ENCODE measurements at places on chromosomes 16 and 17.

GRCh38 chr17:11997972-11998233, 628 bp upstream of the ZNF18 start:
- no peak for DNase-seq

DNA sequence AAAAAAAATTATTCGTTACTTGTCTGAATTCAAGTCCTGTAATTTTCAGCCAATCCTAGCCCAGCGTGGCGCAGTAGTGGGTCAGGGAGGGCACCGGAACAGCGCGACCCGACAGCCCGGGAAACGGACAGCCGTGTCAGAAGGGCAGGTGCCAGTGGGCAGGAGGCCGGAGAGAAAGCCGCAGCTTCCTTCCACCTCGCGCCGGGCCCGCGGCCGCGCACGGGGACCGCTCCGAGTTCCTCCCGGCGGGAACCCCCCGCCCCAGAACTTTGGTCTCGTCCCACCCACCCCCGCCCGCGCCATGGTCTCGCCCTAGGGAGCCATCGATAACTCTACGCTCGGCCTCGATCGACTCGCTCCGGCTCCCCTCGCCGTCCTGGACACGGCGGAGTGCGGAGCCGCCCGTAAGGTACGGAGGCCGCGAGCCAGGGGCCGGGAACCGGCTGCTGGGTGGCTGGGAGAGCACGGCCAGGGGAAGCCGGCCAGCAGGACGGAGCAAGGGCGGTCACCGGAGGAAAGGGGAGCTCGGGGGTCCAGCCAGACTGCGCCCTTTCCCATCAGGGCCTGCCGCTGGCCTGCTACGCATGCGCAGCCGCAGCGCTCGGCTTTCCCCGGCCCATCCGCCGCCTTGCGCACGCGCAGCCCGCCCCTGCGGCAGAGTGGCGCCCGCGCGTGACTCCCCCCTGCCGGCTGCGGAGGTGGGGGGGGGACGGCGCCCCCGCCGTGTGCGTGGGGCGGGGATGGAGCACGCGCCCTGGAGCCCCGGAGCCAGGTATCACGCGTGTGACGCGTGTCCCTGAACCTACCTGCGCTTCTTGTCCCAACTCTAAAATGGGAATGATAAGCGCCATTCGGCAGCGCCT, at the start of gene MLST8:
Gene MLST8 (plus strand): TSS at position 351 of the 863 bp plus-strand sequence. CDS start 632 bp downstream, outside the sequence.
- peak; percentile 95 for DNase-seq

DNA sequence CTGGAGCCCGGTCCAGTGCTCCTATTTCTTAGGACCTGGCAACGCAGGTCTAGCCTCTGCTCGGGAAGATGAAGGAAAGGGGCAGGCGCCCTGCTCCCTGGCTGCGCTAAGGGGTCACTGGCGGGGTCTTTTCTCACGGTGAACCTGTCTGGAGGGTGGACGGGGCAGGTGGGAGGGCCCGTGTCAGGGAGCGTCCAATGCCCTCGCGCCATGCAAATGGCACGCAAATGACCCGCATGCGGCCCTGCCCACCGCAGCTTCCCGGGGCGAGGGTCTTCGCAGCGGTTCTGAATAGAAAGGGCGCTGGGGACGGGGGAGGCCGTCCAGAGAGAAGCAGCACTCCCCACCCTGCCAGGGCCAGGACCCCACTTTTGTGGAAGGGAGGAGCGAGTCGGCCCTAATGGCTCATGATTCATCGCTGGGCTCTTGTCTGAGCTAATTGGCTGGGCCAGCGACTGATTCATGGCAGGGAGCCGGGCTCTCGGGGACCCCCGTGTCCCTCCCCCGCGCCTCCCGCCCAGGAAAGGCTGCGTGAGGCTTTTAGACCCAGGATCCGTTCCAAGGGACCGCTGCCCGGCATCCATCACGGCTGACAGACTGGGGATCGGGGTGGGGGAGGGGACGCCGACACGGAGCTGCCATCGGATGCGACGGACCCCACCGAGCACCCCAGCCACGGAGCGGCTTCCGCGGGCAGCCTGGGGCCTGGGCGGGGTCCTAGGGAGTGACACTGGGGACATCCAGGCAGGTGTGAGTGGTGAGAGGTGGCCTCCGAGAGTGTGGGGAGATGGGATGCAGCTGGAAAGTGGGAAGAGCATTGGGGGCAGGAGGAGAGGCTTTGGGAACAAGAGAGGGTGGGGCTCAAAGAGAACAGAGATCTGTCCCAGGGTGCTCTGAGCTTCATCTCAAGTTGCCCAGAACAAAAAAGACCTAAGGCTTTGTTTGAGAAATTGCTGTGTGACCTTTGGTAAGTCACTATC, 25.0 kb upstream of the NGFR start:
- DNase-seq: no peak

DNA sequence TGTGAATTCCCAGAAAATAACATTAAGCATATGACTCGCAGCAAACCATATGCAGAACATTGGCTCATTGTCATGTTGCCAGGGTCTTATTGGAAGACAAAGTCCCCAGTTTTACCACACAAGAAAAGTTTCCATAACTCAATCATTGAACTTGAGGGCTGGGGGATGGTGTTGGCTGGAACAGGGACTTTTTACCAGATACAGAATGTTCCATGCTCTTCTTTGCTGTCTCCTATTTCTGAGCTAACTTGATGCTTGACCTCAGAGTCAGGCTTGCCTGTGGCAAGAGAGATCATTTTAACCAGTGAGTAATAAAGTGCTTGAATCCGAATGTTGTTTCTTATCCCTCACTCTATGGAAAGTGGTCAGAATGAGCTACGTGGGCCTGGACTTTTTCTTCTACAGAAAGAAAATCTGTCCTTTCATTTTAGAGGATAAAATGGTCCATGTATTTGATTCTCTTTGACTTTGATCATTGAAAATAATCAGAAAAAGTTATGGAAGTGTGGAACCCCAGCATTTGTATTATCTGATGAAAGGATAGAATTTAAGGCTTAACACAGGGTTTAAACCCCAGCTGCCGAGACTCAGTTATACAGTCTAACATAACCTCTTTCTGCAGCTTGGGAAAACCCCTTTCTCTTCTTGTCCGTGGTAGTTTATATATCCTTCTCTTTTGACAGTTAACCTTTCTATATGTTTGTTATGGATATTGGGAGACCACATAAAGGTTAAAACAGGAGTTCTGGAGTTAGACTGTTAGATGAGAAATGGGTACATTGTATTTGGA, 67.0 kb downstream of the TUBD1 start:
- DNase-seq: no peak

- DNase-seq: no peak
Observed at GRCh38 chr16:83400234-83400633, 407.5 kb upstream of the HSBP1 start.

DNA sequence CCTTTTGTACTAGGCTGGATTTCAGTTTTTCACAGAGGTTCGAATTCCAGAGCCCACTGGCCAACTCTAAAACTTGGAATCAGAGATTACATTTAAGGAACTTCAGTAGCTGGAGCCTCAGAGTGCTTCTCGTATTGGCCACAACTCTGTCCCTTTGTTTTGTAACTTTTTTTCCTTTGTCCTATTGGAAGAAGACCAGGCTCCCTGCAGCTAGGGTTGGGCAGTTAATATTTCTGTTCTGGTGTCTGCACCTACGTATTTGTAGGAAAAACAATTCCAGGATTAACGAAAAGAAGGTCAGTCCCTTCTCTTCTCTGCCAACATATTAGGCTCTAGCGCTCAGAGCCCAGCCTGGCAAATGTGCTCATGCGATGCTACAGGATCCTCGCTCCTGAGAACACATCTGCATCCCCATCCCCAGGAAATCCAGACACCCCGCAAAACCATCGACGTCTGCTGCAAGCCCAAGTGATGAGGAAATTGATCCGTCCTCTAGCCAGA, 1.9 kb downstream of the CDH11 start:
- DNase-seq: no peak

- no peak for DNase-seq
Observed at GRCh38 chr17:65029605-65030336, 26.8 kb downstream of the GNA13 start.

- no peak for DNase-seq
Observed at GRCh38 chr17:48427598-48427997, 2.4 kb downstream of the SKAP1 start.

DNA sequence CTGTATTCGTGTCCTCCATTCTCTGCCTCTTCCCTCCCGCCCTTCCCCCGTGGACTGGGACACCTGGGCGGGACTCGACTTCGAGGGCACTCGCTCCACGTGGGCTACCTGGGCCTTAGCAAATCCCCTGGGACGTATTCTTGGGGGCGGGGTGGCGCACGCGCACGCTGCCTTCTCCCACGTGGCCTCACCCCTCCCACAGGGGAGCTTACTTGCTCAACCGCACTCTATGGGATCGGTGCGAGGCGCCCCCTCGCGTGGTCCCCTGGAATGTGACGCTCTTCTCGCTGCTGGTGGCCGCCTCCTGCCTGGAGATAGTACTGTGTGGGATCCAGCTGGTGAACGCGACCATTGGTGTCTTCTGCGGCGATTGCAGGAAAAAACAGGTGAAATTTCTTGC, 3.5 kb downstream of the VMO1 start:
- no peak for DNase-seq

DNA sequence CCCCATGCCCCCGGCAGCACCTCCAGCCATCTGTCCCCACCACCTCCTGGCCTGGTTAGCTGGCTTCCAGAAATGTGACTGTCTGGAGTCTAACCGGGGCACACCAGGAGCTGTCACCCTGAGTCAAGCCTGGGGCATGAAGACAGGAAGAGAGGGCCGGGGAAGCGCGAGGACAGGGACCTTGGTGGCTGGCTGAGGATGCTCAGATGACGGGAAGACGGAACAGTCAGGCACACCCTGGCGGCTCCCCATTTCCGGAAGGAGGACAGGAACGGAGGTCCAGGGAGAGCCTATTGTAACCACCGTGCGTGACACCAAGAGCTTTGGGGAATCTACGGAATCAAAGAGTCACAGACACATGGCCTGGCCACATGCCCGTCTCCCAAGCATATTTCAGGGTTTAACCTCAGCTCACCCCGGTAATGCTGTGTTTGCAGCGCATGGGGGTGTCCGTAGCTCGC, 51.7 kb downstream of the SDK2 start:
- DNase-seq: no peak

DNA sequence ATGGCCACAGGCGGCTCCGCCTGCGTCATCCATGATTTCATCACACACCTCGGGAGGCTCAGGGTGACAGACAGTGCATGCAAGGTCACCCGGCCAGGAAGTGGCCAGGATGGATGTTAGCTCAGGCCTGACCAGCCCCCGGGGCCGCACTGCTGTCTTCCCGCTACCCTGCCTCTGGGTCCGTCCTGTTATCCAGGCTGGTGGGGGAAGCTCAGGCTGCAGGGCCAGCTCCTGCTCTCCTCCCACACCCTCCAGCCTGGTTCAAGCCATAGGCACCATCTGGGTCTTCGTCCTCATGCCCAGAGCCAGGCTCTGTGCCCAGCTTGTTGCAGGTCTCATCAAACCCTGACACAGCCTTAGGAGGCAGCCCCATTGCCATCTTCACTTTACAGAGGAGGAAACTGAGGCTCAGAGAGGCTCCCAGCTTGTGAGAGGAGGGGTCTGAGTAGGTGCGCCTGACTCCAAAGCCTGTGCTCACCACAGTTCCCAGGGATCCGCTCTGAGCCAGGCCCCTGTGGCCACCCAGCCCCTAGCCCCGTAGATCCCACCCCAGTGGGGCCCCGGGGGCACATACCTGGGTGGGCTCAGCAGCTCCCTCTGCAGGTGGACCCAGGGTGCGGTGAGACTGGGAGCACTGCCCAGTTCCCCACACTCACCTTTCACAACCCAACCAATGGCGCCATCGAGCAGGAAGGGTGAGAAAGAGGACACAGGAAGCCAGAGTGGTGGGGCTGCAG, 412 bp upstream of the ADGRG3 start:
- DNase-seq: no peak

DNA sequence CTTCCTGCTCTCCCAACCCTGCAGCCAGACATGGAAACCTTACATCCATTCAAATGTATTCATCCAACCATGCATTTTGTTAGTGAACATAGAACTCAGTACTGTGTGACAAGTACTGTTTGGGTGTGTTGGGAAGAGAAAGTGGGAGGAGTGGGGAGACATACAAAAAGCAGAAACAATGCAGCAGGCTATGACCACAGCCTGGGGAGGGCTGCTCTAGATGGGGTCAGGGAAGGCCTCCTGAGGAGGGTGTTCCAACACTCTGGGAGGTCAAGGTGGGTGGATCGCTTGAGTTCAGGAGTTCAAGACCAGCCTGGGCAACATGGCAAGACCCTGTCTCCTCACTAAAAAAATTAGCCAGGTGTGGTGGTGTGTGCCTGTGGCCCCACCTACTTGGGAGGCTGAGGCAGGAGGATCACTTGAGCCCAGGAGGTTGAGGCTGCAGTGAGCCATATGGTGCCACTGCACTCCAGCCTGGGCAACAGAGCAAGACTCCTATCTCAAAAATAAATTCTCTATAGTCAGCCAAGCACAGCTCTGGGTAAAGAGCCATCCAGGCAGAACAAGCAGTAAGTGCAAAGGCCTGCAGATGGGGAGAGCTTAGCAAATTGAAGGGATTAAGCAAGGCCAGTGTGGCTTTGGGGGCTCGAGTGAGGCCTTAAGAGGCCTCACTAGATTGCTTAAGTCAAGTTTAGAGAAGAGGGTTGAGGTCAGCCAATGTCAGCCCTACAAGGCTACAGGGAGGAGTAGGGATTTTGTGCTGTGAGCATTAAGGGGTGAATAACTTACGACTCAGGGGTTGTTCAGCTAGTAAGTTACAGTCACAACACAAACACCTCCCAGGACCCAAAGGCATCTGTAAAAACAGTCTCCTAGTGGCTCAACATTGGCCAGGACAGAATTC, 5.5 kb downstream of the SLC13A2 start:
- no peak for DNase-seq

- no peak for DNase-seq
Observed at GRCh38 chr16:23339787-23340186, 37.7 kb downstream of the SCNN1B start.

- no peak for DNase-seq
Observed at GRCh38 chr16:17229131-17229530, 241.6 kb downstream of the XYLT1 start.

- DNase-seq: no peak
Observed at GRCh38 chr17:73342541-73343167, 30.9 kb upstream of the CDC42EP4 start.

- DNase-seq: peak; percentile 73
Observed at GRCh38 chr17:75557075-75557851, 30.3 kb upstream of the MYO15B start.

GRCh38 chr16:2095315-2095853, 40.3 kb downstream of the PKD1 start:
- no peak for DNase-seq

DNA sequence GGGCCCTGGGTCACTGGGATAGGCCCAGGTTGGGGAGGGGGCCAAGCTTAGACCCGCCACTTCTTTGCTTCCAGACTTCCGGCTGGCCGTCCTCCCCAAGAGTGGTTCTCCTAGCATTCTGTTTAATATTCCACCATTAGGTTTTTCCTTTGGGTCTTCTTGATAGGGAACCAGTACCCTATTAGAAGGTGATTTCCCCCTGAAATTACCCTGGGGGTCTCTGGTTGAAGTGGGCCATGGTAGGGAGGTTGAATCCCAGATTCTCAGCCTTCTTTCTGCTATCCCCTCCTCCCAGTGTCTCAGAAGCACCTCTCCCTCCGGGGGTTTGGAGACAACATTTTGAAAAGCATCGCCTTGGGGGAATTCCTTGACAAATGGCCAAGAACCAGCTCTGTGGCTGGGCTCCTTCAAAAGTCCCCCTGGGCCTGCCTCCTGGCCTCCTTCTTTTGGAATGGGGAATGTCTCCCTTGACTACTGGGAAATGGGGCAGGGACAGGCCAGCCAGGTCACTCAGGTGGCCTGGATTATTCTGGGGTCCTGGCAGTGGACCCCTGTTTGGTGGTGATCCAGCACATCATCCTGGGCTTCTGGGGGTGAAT, 5.7 kb downstream of the LASP1 start:
- no peak for DNase-seq

Data from HTR-8/SVneo (cell line).